ENCODE measurements at places on chromosomes 2 and 18.

DNA sequence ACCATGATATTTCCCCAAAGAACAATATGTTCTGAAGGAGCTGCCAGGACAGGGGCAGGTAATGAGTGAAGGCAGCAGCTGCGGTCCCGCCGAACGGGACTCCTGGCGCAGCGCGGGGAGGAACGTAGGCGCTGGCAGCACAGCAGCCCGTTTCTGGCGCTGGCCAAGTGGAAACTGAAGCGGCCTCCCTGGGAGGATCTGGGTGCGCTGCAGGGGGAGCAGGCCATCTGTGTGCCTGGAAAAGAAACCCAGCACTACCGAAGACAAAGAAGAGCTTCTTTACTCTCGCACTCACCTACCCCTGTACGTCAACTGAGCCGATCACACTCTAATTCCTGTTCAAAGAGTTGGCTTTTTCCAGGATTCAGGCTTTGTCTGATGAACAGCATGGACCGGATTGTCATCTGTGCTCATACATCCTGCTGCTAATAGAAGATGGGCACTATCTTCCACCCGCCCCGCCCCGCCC, 11.8 kb downstream of the G6PC2 start:
- DNase-seq: no peak

DNA sequence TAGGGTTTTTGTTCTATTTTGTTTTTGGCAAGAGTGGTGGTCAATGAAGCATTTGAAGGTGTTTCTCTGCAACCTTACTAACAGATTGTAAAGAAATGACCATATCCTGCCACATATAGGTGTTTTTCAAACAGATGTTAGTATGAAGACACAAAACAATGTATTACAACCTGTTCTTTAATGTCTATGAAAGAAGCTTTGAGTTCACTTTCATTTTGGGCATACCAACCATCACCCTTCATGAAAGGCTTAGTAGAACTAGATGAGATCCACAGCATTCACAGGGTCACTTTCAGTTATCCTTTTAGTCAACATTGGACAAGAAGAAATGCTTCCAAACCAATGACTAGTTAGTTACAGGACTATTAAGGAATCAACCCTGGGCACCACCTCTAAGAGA, 95.1 kb downstream of the EHBP1 start:
- DNase-seq: no peak

DNA sequence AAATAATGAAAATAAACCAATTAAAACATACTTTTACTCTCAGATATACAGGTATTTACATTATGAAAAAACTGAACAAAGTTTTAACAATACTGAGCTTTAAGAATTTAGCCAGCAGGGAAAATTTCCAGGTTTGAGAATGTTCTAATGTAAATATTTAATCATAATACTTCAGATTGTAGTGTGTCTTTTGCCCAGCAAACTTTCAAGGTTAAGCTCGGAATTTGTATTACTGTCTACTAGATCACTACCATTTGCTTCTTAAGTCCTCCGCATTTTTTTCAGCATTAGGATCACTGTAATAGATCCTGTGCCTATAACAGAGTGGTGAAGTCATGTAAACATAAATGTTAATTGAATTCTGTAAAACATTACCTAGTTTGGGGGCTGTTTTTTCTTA, 52.7 kb downstream of the CFAP210 start:
- DNase-seq: no peak

DNA sequence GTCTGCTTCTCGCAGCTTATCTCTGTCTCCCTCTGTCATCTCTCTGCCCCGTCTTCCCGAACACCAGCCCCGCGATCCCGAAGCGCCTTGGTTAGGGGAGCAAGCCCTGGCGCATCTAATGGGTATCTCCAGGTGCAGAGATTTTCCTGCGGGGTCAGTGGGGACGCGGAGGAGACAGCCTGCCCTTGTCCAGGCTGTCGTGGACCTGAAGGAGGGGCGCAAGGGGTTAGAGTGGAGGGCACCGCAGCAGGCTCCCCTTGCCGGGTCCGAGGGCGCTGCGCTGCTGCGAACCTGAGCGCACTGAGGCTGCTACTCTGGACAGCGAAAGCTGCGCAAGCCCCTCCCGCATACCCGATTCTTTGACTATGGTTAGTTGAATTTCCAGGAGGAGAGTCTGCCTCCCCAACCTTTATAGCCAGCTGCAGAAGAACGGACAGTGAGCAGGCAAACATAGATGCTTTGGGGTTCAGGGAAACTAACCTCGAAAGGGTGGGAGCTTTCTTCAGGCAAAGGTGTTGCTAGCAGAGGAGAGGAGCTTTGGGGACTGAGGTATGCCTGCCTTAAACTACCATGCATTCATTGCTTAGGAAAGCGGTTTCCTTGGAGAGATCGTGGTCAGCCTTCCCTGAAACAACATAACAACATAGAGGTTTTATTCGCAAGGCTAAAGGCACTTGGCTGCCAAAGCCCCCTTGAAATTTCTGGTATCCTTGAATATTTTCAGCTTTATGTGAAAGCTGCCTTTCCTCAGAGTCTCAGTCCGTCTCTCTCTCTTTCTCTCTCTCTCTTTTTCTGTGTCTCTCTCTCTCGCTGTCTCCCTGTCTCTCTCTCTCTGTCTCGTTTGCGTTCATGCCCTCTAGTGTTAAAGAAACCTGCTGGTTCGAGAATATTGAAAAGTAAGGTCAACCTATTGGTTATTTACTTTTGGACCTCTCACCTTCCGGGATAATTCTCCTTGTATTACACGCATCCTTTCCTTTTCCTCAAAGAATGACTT, 1.6 kb downstream of the GALNT13 start:
- no peak for DNase-seq

- DNase-seq: no peak
Observed at GRCh38 chr2:20635113-20635510, 15.8 kb downstream of the HS1BP3 start.

GRCh38 chr18:14943967-14944636, 196.1 kb downstream of the ANKRD30B start:
- no peak for DNase-seq

DNA sequence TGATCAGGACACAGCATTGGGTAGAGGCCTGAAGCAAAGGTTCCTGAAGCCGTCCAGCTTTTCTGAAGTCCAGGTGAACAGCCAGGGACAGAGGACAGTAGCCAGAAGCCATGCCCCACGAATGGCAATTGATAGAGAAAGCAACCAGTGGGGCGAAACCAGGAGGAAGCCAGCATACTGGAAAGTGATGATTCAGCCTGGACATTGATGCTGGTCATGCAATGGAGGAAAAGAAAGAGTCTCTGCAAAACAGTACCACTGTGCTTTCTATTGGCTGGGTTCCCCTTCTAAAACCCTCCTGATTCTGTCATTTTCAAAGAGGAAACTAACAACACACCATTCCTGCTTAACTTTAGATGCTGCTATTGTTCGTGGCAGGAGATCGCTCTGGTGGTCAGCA, 221.4 kb upstream of the EPAS1 start:
- DNase-seq: no peak
